Activated CD4-positive, alpha-beta memory T cell treated with anti-CD3 and anti-CD28 coated beads, Interleukin-2, amount 10 ng/mL, durations not matched to agents 7 days and 5 days (primary cell): ENCODE measurements at places on chromosomes 5 and 9. TPM values are rescaled to one million over a fixed set of nuclear protein-coding genes. Genes with fewer than 3 reads are reported as not detected.

The LIX1 gene
- not detected for total RNA-seq

The RICTOR gene
- 50.4 TPM for total RNA-seq

The FOXI1 gene
- total RNA-seq = not detected

The CCL28 gene
- 16.8 TPM for total RNA-seq

The PRSS3 gene
- not detected for total RNA-seq

The PCDHA1 gene
- total RNA-seq = not detected

The PIK3R1 gene
- total RNA-seq = 83.1 TPM

GRCh38 chr5:58012801-58013315, 447.0 kb downstream of the PLK2 start:
- DNase-seq = no peak

DNA sequence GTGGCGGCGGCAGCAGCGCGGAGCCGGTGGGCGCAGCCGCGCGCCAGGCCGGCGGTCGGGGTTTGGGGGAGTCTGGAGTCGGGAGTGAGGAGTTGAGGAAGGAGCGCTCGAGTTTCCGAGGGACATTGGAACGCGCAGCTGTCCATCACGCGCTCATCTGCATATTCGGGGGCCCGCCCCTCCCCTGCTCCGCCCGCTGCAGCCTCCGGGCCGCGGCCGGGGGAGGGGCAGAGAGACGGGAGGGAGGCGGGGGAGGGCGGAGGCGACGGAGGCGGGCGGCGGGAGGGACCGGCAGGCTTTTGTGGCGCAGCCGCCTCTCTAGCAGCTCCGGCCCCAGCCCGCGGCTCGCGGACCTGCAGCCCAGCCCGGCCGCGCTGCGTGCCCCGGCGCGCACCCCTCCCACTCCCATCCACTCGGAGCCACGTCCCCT, at the start of gene IRX2:
TSS of gene IRX2 (minus strand) at position 86 of the 430 bp plus-strand sequence. CDS start 264 bp downstream, outside the sequence.
- DNase-seq = no peak

GRCh38 chr5:30846171-30846570, 347.3 kb upstream of the CDH6 start:
- DNase-seq = no peak

DNA sequence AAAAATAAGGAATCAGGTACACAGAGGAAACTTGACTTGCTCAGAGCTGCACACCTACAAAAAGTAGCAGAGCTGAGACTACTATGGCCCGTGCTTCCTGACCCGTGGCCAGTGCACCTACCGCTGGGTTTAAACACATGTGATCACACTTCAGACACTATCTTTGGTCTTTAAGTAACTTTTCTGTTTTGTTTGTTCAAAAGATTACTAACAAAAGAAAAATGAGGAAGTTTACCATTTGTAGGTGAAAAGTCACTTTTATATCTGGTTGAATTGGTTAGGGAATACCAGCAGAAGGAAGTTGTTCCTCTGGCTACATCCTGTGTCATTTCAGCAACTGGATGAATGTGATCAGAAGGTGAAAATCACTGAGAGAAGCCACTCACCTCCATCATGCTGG, 6.5 kb upstream of the SYK start:
- no peak for DNase-seq

GRCh38 chr5:115636008-115636407, 10.2 kb upstream of the TMED7 start:
- DNase-seq = no peak

- DNase-seq = no peak
Observed at GRCh38 chr9:15942831-15943424, 390.1 kb downstream of the CCDC171 start.

- no peak for DNase-seq
Observed at GRCh38 chr9:17045381-17045940, 89.4 kb upstream of the CNTLN start.

DNA sequence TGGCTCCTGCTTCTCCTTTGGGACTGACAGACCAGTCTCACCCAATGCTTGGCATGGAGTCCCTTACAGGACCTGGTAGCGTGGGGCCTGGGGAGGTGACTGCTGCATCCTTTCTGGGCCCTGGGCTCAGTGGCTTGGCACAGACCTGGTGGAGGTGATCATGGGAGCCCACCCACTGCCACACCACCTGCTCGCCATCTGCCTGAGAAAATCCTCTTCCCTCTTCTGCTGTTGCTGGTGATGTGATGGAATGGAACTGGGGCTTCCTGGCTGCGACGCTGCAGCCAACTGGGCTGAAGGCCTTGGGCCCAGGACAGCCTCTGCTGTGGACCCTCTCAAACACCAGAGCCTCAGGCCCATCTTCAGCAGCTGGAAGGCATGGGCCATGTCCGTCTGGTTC, 122.5 kb upstream of the PANK3 start:
- DNase-seq = no peak

DNA sequence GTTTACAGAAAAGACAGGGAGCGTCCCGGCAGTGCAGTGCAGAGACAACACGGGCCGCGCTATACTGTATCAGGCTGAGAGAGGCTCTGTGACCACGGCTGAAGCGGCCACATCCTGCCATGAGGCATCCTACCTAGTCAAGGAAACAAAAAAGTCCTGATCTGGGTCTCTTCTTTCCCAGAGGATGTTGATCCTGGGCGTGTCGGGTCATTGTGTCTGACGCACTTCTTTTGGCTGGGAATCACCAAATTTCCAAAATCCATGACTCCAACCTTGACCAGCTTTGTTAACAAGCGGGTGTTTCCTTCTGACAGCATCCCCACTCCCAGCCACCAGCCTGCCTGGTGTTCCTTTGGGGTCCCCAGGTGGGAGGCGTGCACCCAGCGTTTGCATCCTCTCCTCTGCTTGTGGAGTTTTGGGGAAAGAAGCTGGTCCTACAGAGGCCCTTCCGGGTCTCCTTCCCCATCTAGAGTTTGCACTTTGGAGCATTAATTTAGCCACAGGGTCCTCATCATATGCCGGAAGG, 91.4 kb upstream of the RAI14 start:
- no peak for DNase-seq

GRCh38 chr9:21473236-21473635, 8.9 kb downstream of the IFNE start:
- DNase-seq = no peak

DNA sequence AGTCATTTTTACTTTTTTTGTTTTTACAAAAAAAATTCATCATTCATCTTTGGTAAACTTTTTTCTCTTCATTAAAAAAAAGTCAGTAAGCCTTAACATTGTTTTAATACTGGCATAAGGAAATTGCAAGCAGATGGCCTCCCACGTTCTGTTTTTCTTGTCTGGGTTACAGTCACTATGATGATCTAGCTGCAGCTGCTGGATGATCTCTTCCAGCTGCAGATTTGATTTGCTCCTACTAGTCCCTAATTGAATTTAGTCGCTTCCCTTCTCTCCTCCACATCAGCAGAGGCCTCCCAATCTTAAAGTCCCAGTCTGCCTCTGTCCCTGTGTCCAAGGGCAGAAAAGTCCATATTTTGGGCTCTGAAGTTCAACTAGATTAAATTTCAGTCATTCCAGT, 106.8 kb upstream of the PTGER4 start:
- no peak for DNase-seq

GRCh38 chr5:121006217-121006616, 542.1 kb downstream of the PRR16 start:
- no peak for DNase-seq

- no peak for DNase-seq
Observed at GRCh38 chr9:133612051-133612450, 2.9 kb upstream of the FAM163B start.

- DNase-seq = no peak
Observed at GRCh38 chr5:151903243-151903653, 21.4 kb downstream of the GLRA1 start.

DNA sequence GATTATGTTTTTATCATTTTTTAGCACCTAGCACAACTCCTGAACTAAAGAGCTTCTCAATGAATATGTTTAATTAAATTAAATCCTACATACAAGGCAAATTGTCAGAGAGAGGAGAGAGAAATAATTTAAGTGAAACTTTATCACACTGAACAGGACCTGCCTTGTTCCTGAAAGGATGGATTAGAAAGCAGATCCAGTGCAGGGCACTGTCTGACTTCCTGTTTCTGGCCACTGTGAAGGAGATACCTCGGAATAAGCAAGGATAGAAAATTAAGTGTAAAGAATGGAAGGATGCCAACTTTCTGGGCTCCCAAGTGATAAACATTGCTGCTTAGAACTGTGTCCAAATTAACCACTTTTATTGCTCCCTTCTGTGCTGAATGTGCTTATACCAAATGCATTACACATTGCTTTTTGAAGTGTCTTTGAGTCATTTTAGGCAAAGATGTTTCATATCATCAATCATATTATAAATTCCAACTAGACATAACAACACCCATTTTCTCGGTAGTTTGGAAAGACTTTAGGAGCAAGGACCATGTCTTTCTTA, 89.1 kb upstream of the SPDL1 start:
- DNase-seq = no peak

DNA sequence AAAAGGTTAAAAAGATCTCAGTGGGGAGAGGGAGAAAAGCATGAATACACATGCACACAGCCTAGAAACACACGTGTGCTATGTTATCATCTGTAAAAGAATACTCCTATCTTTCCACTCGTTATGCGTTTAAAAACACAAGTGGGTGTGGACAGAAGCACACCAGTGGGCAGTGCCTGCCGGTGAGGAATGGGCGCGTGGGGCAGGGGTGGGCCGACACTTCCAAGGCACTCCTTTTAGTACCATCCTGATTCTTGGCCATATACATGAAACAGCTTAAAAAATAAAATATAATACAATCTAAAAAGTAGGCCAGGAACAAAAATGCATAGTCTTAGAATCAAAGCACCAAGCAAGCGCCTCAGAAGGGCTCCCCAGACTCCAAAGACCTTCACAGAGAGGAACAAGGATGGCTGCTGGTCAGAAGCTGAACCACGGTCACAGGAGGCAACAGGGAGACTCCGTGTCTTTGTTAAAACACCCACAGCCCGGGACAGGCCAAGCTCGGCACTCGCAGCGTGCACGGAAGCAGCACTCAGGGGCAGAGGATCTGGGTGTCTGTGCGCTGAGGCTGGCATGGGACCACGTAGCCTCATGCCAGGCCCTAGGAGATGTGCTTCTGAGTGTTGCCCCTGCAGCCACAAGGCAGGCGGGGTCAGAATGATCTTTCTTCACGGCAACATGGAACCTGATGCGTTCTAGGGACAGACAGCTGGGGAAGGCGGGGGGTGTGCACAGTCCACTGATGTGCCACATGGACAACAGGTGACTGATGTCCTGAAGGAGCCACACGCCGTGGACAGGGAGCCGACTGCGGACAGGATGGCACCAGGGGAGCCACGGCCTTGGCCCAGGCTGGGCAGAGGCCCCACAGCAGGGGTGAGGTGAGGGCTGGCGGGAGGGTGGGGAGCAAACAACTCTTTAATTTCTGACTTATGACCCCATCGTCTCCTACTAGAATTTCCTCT, 15.9 kb downstream of the BRD9 start:
- no peak for DNase-seq

- no peak for DNase-seq
Observed at GRCh38 chr5:54743581-54743980, 226.0 kb downstream of the SNX18 start.

DNA sequence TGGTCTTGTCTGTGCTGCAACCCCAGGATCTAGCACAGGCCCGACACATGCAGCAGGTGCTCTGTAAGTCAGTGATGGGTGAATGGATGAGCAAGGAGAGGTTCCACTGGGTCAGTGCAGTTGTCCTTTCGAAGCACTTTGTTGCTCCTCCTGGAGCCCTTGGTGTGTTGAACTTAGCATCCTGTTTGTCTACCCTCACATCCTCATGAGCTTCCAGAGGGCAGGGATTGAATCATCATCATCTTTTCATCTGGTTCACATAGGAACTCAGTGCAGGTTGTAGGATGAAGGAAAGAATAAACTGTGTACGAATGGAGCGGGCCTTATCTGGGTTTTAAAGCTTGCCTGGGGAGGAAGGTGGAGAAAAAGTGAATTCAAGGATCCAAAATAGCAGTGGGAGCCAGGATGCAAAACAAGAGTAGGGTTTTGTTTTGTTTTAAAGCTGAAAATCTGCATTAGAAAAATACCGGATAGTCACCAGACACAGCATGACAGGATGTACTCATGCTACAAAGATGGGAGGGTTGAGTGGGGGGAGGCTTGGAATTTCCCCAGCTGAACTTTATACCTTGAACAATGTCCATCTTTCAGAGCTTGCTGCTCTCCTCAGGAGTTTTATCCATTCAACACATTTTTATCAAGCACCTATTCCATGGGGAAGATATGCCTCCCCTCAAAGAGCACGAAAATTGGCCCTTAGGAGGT, 55.8 kb downstream of the PTTG1 start:
- DNase-seq = no peak

GRCh38 chr5:96381526-96381925, 51.5 kb downstream of the PCSK1 start:
- no peak for DNase-seq

GRCh38 chr5:179187229-179187678, 127.1 kb downstream of the ZNF354C start:
- no peak for DNase-seq

DNA sequence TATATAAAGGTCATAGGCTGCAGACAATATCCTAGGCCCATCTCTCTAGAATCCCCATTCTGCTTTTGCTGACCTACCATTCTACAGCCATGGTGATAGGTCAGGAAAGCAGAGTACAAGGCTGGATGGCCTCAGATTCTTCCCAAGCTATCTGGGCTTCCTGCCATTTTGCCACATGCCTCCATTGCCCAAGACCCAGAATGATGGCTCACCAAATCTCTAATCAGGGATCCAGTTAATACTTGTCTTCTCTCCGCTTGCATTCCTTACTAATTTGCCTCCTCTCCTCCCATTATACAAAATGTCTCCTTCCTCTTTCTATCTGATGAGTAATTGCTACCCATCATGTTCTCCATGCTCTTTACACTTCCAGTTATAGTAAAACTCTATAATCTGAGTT, 22.7 kb upstream of the NDUFS4 start:
- DNase-seq = no peak

GRCh38 chr9:95137587-95138145, 179.8 kb downstream of the FANCC start:
- DNase-seq = no peak

- DNase-seq = no peak
Observed at GRCh38 chr5:173657741-173658356, 41.4 kb upstream of the BOD1 start.

DNA sequence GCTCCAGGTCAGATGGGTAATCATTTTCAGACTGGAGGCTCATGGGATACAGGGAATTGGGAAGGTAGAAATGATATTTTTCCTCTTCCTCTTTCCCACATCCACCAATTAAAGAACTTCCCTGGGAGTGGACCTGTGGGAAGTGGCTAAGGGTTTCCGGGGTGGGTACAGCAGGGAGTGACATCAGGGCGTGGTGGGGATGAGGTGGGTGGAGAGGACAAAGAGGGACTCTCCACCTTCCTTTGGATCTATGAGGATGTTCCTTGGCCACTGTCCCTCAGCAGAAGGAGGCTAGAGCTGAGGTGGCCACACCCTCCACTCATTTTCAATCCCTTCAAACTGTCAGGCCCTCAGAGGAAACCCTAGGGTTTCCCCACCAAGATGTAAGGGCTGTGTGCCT, 54.7 kb downstream of the IRF1 start:
- DNase-seq = no peak
